Dermis blood vessel endothelial cell (primary cell): ENCODE measurements at places on chromosomes 7 and 10.

GRCh38 chr10:9635691-9636090 is 1382.0 kb upstream of the CELF2 start:
- no peak for DNase-seq

DNA sequence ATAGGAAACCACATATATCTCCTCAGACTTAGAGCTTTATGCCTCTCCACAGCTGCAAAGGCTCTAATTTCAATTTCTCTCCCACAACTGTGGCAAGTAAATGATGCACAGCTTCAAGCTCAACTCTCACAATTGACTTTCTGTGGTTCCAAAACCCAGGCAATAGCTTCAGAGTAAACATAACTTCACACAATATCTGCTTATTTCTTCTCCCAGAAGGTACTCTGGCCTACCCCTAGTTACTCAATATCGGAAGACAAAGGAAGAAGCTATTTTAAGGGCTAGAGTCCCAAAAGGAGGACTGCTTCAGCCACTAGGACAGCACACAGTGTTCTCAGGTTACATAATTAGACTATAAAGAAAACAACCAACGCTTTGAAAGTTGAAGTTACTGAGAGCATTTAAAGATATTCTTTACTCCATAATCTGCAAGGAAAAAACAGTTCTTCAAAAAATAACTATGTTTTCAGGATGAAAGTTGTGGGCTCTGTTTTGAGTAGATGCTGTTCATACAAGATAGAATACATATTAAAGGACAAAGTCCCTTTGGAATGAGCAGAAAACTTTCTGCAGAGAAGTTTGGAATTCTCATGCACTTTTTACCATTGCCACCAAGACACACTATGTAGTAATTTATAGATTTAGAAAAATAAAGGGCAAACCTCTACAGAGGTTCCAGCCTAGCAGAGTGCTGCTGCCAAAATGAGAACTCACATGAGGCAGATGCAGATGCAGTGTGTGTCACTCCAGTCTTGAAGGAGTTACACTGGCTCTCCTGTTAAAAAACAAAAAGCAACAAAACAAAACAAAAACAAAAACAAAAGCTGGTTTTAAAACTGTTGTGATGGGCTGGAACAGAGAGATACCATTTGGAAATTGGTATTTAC is 81.8 kb downstream of the NT5C2 start:
- no peak for DNase-seq

GRCh38 chr10:102918817-102919245 is 737 bp downstream of the CNNM2 start:
- peak; percentile 15 for DNase-seq

DNA sequence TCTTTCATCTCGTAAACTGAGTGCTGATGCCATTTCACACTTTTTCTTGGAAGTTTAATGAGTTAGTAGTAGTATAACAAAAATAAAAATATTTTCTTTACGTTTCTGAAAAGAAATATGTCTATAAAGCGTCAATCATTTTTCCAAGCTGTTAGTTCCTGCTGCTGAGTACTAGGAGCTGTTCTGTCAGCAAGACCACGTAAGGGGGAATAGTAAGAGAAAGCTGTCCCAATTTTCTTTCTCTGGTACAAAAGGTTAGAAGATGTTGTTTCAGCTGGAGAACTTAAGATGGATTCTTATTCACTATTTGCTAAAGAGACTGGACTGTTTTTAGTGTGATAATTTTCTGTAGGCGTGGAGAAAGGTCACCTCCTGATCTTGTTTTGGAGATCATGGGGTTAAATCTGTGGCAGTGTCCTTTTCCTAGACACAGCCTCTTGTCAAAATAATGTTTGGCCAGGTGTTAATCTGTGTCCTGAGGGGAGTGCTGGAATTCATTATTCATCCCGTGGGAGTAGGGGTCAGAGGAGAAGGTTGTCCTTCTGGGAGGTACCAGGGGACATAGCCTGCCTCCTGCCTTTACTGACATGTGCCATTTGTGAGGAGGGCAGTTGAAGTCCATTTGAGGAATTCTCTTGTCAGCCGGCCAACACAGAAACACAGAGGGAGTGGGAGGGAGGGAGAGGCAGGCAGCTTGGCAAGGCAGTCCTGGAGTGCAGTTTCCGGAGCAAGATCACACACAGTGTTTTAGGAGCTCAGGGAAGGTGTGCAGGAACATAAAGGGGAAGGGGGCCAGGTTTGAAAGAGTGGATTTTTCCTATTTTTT is 368.7 kb downstream of the AUTS2 start:
- DNase-seq, result no peak

- no peak for DNase-seq
These were observed 75.6 kb downstream of the SNX10 start for GRCh38 chr7:26367219-26367711.

- DNase-seq, result no peak
These were observed 142.6 kb upstream of the KAT6B start for GRCh38 chr10:74683621-74684364.

DNA sequence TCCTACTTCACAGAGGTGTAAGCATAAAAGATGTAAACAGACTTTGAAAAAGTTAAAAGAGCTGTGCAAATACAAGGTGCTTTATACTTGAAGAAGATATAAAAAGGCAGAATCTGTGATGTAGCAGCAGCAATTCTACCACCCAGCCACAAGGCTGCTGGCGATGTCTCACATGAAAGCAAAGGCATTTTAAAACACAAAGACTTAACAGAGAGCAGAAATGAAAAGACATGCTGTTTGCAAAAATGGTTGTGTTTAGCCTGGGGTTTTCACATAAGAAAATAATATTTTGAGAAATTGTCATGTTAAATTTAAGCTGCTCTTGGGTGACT is 85.5 kb upstream of the ZNF800 start:
- DNase-seq, result no peak

- no peak for DNase-seq
These were observed 143.8 kb downstream of the MAPK8 start for GRCh38 chr10:48450233-48450740.

DNA sequence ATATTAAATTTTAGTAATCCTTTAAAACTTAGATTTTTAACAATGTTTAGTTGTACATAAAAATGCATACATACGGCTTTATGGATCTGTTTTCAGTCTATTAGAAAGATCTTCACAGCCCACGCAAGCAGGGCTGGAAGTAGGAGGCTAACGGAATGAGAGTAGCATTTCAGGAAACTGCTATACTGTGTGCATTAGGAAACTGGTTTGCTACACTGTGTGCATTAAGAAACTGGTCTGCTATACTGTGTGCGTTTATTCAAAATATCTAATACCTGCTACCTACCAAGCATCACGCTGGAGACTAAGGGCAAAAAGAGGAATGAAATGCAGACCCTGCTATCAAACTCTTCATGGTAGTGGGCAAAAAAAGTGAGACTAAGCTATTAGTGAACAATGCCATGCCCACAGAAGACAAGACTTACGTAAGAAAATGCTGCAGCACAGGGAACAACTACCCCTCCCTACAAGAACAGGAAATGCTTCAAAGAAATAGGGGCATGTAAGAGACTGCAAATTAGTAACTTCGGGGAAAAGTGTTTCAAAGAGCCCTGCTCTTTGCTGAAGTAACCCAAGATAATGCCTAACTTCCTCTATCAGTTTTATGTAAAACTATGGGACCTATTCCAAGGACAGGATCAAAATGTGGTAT is 11.3 kb downstream of the RAB11FIP2 start:
- DNase-seq, result no peak

GRCh38 chr10:97400665-97401454 is at the start of gene RRP12:
TSS of gene RRP12 (minus strand) at chr10:97401340. CDS start at chr10:97401231, 109 bp downstream.
- peak; percentile 99 for DNase-seq

GRCh38 chr7:31981874-31982390 is 88.3 kb downstream of the PDE1C start:
- no peak for DNase-seq

DNA sequence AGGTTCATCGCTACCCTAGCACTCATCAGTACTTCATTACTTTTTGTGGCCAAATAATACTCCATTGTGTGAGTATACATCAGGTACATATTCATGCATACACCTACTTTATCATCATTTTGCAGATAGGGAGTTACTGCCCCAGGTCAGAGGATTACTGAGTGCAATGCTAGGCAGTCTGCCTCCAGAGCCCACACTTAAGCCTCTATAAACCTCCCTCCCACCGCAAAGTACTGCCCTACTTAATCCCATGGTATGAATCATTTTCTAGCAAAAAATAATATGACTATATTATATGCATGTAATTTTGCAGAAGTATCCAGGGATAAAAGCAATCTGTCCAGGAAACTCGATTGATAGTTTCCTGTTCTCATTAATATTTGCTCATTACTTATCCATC is 194.3 kb downstream of the GRID1 start:
- DNase-seq, result no peak
